Pulmonary artery endothelial cell (primary cell): ENCODE measurements at places on chromosomes 2 and 18.

- no peak for DNase-seq
These were observed 132.2 kb downstream of the FMNL2 start for GRCh38 chr2:152466980-152467676.

DNA sequence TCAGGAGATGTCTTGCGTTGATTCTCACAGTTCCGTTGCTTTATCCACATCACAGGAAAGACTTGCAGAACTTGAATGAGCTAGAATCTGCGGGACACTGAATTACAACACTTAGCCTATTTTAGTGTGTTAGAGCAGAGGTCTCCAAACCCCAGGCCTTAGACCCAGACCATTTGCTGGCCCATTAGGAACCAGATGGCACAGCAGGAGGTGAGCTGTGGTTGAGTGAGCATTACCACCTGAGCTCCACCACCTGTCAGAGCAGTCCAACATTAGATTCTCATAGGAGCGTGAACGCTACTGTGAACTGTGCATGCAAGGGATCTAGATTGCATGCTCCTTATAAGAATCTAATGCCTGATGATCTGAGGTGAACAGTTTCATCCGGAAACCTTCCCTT, 3.8 kb downstream of the MRPL30 start:
- no peak for DNase-seq

- DNase-seq: no peak
These were observed 53.0 kb upstream of the ASAP2 start for GRCh38 chr2:9153643-9153980.

DNA sequence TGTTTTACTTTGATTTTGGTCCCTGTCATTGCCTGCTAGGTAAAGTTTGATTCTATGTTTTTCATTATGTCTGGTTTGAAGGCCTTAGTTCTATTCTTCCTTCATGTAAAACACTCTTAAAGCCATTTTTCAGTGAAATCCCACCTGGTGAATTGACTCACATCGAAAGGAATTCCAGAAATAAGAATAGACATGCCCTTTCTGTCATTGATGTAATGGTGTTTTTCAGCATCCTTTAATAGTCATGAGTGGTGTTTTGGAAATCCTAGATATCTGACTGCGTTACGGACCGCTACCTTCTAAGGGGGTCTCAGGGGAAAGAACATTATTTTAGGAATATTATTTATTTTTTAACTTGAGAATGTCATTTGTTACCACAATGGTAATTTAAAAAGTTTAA, 104.5 kb upstream of the ZEB2 start:
- DNase-seq: no peak

DNA sequence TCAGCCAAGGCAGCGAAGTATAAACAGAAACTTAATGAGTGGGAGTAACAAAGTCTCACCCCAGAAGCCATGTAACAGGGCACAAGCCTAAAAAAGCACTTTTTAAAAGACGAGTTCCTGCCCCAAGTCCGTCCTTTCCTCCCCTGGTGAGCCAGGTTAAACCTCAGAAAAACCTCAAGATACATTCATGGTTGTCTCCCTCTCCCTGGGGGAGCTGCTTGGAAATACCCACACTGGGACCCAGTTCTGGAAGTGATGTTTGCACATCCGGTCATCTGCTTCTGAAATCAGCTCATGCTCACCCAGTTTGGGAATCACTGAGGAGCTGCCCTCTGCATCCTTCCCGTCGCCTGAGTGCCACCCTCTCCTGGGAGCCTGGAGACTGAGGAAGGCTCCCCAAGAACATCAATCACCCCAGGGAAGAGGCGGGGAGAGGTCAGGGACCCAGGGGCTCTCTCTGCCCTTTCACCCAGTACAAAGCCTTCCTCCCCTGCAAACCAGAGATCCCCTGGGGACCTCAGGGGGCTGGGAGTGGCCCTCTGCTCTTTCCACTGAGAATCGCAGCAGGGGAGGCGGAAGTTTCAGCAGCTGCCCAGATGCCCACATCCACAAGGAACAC, 150.6 kb upstream of the AGAP1 start:
- no peak for DNase-seq

- no peak for DNase-seq
These were observed 33.4 kb upstream of the SLC9A2 start for GRCh38 chr2:102585847-102586404.
